Activated T-cell treated with anti-CD3 and anti-CD28 coated beads, Interleukin-2, amount 50 U/mL, for 48 hours (primary cell): ENCODE measurements at places on chromosomes 5 and 9.

DNA sequence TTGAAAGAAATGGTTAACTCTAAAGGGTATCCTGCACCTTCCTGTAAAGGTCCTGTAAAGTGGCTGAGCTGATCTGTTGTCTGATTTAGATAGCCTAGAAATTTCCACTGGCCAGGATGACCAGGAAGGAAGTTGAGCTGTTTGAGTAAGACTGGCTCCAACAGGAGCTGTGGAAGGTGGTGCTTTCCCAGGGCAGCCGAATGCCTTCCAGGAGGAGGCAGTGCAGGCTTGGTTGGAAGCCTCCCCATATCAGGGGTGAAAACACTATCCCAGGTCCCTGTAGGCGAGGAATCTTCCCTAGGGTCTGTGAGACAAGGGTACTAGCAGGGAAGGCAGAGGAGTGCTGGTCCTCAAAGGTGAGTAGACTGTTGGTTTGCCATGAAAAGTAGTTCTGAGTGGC lies 98.4 kb downstream of the LIX1 start:
- no peak for DNase-seq

GRCh38 chr5:163350083-163350482 lies 87.3 kb upstream of the CCNG1 start:
- DNase-seq: no peak

DNA sequence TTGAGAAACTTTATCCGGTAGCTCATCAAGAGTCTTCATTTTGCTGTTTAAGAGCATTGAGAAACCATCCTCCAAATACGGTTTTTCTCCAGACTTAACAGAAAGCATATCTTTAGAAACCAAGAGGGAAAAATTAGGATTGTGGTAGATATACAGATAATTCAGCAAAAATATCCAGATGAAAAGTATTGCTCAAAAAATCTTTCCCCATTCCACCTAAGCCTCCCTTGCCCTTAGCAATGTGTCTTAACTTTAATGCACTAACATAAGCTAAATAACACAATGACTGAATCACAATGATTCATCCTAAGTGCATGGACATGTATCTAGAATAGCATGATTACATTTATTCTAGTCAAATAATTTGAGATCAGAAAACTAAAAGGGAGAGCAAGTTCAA lies 130.3 kb upstream of the TARS1 start:
- no peak for DNase-seq

GRCh38 chr5:40384782-40385390 lies 294.8 kb upstream of the PTGER4 start:
- no peak for DNase-seq

- DNase-seq: peak; percentile 82
Observed at GRCh38 chr5:134140530-134141201, 26.2 kb downstream of the TCF7 start.

- no peak for DNase-seq
Observed at GRCh38 chr5:95709967-95710650, 21.0 kb upstream of the RHOBTB3 start.

GRCh38 chr5:64505769-64506566 lies at the start of gene RGS7BP:
TSS of gene RGS7BP (plus strand) at chr5:64506015. CDS start at chr5:64506625, 610 bp downstream.
- peak; percentile 21 for DNase-seq

GRCh38 chr9:136587944-136588662 lies 42.3 kb upstream of the NOTCH1 start:
- DNase-seq: peak; percentile 31

GRCh38 chr5:96079075-96079474 lies 117.4 kb upstream of the ELL2 start:
- DNase-seq: peak; percentile 37

- no peak for DNase-seq
Observed at GRCh38 chr5:113040672-113041260, 64.2 kb downstream of the DCP2 start.

GRCh38 chr5:36957953-36958537 lies 81.5 kb downstream of the NIPBL start:
- no peak for DNase-seq

DNA sequence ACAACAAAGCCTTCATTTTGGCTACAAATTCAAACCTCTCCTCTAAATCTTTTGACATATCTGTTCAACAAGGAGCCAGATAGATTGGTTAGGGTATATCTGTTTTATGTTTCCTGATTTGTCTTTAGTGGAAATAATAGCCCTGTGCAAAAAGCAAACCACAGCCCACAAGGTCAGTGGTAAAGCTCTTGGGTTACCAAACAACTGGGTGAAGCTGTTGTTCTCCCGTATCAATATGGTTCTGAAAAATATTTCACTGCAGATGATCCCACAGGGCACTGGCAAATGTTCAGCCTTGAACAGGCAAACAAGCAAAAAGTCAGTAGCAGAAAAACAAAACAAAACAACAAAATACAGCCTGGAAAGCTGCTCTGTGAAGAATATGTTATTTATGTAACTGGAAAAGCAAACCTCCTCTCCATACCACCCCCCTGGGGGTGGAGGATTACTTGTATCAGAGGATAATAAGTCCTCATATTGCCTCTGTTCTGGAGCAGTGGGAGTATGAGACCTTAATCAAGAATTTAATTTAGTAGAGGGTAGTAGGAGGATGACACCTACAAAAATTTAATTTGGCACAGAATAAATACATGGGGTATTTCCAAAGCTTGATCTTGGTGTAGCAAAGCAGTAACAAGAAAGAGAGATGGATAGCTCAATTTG lies 20.8 kb upstream of the PTBP3 start:
- DNase-seq: no peak

GRCh38 chr9:130918826-130919558 lies 20.1 kb downstream of the FIBCD1 start:
- no peak for DNase-seq

DNA sequence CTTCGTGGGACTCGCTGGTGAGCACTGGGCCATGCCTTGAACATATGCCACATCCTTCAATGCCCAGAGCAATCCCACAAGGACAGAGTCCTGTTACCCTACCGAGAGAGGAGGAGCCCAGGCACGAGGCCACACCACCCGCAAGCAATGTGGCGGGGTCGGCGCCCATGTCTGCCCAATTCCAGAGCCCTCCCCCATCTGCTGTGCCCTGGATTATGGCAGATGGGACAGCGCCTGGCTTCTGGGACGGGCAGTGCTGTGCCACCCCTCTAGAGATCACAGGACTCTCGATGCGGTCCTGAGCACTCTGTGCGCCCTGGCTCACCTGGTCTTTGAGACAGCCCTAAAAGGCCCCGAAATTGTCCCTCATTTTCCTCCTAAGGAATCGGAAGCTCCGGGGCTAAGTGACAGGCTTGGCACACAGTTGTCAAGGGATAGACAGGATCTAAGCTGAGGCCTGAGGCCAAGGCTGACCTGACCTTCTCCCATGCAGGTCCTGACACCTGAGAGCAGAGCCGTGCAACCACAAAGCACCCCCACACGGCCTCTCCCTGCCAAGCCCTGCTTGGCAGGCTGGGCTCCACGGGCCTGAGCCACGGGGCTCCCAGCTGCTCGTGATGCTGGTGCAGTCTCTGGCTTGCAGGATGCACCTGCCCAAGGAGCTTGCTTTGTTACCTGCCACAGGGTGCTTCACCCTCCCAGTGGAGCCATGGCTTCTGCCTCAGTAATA lies 48.8 kb downstream of the PRRT1B start:
- no peak for DNase-seq

DNA sequence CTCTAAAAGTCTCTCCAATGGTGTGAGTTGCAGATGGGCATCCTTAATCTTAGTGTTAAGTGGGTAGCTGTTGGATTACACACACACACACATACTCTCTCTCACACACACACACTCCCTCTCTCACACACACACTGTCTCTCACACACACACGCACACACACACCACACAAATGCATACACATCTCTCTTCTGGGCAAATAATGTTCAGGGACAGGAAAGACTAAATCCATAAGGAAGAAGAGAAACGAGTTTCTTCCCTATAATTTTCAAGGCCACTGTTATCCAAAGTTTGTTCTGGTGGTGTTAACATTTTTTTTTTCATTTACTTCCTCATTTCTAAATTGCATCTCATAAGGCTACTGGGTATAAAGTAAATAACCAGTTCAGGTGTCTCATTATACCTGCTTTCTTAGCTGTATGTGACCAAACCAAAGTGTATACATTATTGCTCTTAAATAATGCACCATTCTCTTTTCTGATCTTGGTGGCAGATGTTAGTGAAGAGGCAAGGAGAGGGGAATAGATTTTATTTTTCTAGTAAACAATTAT lies 22.5 kb upstream of the CCNH start:
- DNase-seq: no peak

DNA sequence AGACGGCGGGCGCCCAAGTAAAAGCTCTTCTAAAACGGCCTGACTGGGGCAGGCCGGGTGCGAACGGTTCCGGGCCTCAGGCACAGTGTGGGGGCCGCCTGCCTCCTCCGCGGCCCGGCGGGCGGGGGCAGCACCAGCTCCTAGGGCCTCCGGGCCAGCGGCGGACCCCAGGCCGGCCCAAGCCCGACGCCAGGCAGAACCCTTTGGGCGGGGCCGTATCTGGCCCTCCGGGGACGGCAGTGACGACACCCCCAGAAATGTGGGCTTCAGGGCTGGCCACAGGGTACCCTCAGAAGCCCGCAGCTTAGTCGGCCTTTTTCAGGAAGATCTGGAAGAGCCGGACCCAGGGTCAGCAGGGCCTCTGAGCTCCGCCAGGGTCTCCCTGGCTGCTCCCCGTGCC lies 4.0 kb downstream of the LTC4S start:
- DNase-seq: no peak

- DNase-seq: no peak
Observed at GRCh38 chr9:72485821-72486593, 35.4 kb upstream of the TMC1 start.

DNA sequence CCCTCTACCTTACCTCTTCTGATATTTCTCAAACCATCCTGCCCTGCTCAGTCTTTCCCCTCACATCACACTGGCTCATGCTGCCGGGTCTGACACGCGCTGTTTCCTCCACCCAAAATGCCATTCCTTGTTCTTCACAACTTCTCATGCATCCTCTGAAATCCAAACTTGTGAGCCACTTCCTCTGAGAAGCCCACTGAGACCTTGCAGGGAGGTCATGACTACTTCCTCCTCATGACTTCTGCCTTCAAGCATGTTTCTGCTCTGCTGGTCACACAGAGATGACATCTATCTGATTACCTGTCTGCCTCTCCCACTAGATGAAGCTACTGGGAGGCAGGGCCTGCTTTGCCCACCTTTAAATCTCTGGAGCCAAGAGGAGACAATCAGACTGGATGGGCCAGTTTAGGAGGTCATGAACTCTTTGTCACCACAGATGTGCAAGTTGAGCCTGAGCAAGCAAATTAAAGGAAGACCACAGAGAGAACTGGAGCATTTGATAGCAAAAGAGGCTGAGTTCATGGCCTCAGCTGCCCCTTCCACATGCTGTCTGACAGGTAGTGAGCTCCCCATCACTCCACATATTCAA lies 119.8 kb upstream of the TBC1D2 start:
- DNase-seq: no peak

- DNase-seq: no peak
Observed at GRCh38 chr5:166845044-166845443, 1446.4 kb upstream of the WWC1 start.

- DNase-seq: no peak
Observed at GRCh38 chr9:97373331-97373730, 38.6 kb upstream of the TDRD7 start.

- DNase-seq: peak; percentile 31
Observed at GRCh38 chr9:127720031-127720864, 4.4 kb downstream of the TTC16 start.

DNA sequence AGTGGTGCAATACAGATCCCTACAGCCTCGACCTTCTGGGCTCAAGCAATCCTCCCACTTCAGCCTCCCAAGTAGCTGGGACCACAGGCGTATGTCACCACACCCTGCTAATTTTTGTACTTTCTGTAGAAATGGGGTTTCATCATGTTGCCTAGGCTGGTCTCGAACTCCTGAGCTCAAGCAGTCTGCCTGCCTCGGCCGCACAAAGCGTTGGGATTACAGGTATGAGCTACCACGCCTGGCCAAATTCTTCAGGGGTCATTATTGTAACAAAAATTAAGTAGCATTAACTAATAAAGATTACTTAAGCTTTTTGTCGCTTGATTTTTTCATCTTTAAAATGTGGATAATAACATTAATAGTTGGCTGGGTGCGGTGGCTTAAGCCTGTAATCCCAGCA lies 195.3 kb upstream of the IER5L start:
- no peak for DNase-seq

GRCh38 chr5:79255786-79256557 lies 20.0 kb downstream of the JMY start:
- DNase-seq: peak; percentile 40

DNA sequence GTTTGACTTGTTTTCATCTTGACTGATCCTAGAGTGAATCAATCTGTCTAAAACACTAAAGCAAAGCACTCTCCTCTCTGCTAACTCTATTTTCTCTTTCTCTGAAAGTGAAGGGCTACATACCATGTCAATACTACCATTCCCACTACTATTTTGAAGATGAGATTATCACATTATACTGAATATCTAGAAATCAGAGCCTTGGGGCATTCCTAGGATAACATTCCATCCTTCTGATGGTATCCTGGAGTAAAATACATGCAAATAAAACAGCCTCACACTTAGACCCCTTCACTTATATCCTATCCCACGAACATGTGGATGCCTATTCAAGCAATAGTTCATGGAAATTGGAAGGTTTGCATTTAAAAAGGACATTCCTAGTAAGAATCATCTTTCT lies 309.3 kb upstream of the ACTBL2 start:
- DNase-seq: no peak

- no peak for DNase-seq
Observed at GRCh38 chr9:6183227-6183551, 32.4 kb upstream of the IL33 start.

DNA sequence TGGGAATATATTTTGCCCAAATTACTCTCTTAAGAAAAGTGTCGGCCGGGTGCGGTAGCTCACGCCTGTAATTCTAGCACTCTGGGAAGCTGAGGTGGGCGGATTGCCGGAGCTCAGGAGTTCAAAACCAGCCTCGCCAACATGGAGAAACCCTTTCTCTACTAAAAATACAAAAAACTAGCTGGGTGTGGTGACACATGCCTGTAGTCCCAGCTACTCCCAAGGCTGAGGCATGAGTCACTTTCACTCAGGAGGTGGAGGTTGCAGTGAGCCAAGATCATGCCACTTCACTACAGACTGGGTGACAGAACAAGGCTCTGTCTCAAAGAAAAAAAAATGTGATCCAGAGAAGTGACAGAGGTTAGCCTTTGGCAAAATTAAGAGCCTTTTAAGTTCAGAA lies 26.4 kb upstream of the TMEM171 start:
- no peak for DNase-seq

DNA sequence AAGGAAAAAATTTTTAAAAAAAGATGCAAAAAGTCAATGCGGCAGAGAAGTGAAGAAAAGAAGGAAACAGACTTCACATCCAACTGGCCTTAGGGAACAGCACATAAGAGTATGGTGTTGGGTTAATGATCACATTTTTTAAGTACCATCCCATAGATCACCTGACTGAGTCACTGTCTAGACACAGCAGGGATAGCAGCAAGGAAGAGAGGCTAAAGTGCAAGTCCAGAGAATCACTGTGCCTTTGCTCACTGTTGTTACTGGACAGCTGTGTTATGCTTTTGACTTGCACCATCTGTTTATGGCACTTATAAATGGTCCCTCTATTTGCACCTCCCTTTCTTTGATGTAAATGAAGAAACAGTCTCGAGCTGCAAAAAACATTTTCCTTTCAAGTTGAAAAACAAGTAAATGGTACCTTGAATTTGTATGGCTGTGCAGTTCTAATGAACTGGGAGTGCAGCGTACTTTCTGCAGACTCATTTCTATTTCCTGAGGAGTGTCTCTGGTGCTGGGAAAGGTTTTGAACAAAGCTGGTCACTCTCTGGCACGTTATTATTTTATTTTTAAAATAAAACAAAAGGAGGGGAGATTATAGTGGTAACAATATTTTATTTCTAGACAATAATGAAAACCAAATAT lies 84.2 kb downstream of the TRPM6 start:
- no peak for DNase-seq

- DNase-seq: no peak
Observed at GRCh38 chr5:78008356-78008967, 232.3 kb upstream of the TBCA start.
